Liver (tissue), 10 donors: ENCODE measurements at places on chromosomes 2 and 18.

DNA sequence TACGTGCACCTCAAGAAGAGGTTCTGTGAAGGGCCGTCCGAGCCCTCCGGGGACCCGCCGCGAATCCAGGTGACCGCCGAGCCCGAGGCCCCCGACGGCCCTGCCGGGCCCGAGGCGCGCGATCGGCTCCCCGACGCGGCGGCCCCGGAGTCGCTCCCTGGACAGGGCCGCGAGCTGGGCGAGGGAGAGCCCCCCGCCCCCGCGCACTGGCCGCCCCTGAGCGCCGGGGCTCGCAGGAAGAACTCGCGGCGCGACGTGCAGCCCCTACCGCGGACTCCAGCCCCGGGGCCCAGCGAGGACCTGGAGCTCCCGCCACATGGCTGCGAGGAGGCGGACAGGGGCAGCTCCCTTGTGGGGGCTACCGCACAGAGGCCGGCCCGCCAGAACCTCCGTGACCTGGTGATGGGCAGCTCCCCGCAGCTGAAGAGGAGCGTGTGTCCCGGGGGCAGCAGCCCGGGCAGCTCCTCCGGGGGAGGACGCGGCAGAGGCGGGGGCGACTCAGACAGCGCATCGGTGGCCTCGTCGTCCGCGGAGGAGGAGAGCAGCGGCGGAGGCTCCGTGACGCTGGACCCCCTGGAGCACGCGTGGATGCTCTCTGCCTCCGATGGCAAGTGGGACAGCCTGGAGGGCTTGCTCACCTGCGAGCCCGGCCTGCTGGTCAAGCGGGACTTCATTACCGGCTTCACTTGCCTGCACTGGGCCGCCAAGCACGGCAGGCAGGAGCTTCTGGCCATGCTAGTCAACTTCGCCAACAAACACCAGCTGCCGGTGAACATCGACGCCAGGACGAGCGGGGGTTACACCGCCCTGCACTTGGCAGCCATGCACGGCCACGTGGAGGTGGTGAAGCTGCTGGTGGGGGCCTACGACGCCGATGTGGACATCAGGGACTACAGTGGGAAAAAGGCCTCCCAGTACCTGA is 812 bp downstream of the SOWAHC start:
- no peak for DNase-seq

GRCh38 chr2:241935314-241935713 is 65.8 kb downstream of the RTP5 start:
- no peak for DNase-seq

GRCh38 chr2:20589975-20590703 is 60.8 kb downstream of the HS1BP3 start:
- no peak for DNase-seq

GRCh38 chr2:134836986-134837385 is 1.4 kb upstream of the ACMSD start:
- DNase-seq: no peak

- DNase-seq: no peak
Measured at GRCh38 chr2:236205867-236206645, 37.9 kb upstream of the GBX2 start.

DNA sequence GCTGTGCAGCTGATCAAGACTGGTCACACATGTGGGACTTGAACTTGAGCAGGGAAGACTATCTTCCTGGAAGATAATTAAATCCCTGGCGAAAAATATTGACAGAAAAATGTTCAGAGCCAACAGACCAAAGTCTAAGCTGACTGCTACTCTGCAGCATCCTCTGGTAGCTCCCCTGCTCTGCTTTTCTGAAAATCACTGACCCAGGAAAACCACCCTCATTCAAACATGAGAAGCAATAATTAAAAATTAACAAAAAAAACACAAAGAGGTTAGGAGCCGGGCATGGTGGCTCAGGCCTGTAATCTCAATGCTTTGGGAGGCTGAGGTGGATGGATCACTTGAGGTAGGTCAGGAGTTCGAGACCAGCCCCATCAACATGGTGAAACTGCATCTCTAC is 151.9 kb downstream of the SCG2 start:
- DNase-seq: no peak

DNA sequence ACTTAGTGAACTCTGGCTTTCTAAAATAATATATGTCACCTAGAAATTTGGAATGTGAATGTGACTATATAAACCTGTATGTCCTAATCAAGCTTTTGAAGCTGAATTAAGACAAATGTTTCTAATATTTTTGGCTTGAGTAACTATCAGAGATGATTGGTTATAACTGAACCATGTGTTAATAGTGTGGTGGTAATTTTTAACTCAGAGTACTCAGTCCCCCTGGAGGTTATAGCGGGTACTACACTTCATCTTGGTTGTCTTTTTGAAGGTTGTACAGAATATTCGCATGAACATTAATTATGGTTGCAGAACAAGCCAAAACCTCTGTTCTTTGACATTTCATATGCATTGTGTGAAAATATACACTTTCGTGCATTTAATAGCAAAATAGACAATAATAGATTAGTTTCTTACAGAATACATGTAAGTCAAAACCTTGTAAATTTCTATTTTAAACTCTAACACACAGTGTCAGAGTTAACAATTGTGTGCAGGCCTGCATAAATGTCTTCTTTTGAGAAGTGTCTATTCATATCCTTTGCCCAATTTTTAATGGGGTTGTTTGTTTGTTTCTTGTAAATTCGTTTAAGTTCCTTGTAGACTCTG is 86.0 kb downstream of the OSBPL6 start:
- no peak for DNase-seq

DNA sequence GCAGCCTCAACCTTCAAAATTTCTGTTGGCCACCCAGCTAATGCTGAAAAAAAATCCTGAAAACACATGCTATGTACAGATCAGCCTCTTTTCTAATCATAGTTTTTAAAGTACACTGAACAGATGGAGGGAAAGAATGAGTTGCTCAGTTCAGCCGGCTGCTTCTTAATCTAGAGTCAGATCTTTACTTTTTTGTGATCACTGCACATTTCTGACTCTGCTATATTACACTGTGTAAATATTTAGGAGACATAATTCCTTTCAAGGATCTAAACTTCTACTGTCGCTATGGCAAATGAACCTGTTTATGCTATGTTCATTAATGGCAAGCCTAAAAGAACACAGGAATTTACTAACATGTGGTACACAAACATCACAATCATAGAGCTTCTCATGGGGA is 114.2 kb downstream of the SRBD1 start:
- no peak for DNase-seq

DNA sequence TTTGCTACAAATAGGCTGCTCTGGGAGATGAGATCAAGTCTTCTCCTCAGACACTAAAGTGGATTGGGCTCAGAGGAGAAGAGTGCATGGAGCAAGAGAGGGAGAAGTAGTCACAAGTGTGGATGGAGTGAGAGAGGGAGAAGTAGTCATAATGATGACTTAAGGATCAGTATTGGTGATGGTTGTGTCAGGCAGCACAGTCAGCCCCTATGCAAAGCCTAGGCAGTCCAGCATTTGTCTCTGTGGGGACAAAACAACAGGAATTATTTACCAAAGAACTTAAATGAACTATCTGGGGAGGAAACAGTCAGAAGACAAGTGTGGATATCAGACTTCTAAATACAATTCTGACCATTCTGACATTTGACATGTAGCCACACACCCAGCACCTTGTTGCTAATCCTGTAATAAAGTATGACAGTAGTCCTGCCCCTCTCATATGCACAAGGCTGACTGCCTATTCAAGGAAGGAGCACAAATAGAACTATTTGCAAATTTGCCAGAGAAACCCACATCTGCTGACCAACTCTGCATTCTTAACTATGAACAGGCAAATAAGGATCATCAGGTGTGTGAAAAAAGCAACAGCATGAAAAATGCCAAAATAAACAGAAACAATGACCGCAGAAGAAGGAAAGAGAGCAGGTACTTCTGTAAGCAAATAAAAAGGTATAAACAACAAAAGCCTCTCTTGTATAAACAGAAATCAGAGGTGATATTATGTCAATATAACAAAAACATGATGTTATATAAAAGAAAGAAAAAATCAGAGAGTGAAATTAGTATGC is 1597.9 kb upstream of the ACVR2A start:
- DNase-seq: no peak

DNA sequence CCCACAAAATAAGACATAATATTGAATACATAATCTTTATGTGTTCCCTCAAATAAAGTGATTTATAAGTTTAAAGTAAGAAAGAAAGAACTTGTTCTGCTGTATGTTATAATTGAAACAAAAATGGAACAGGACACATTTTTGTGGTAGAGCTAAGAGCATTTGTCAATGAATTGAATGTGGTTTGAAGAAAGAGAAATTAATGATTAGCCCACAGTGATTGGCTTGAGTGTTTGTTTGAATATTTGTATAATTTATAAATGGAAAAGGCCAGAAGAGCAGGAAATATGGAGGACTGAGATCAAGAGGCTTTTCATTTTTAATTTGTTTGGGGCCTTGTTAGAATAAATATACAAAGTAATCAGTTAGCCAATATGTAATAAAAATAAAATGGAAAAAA is 395.1 kb upstream of the CDH19 start:
- DNase-seq: no peak

DNA sequence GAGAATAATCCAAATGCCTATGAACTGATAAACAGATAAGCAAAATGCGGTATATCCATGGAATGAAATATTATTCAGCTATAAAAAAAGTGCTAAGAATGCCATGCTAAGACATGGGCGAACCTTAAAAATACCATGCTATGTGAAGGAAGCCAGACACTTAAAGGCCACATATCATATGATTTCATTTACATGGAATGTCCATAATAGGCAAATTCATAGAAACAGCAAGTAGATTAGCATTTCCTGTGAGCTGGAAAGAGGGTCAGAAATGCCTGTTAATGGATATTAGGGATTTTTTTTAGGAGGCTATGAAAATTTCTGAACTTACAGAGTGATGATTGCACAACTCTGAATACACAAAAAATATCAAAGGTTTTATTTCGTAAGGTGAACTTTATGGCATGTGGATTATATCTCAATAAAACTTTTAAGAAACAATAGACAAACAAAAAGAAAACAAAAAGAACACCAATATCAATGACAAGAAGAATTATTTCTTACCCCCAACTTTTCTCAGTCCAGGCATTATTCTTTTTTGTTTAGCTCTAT is 1207.7 kb downstream of the SUCLG1 start:
- no peak for DNase-seq

- no peak for DNase-seq
Measured at GRCh38 chr2:61645911-61646310, 107.8 kb upstream of the XPO1 start.

GRCh38 chr2:199883474-199884212 is 27.4 kb upstream of the C2orf69 start:
- no peak for DNase-seq

GRCh38 chr2:225008179-225008856 is 34.0 kb downstream of the DOCK10 start:
- DNase-seq: no peak

DNA sequence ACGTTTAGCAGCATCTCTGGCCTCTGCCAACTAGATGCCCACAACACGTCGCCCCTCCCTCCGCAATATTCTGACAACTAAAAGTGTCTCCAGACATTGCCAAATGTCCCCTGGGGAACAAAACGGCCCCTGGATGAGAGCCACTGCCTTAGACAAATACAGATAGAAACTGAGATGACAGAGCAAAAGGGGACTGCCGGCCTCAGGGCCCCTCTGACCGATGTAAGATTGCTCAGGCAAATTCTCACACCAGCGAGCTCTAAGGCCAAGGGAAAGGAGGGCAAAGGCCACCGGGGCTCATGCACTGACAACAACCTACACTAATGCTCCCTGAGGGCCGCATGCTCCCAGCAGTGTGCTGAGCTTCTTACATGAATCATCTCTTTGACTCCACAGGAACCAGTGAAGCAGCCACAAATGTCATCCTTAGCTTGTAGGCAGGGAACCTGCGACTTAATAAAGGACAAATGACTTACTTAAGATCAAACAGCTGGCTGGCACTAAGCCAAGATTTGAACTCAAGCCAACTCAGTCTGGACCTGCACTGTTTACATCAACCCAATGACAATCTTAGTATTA is 228.5 kb downstream of the TTC32 start:
- no peak for DNase-seq

- no peak for DNase-seq
Measured at GRCh38 chr2:134161170-134161547, 92.7 kb upstream of the MGAT5 start.

DNA sequence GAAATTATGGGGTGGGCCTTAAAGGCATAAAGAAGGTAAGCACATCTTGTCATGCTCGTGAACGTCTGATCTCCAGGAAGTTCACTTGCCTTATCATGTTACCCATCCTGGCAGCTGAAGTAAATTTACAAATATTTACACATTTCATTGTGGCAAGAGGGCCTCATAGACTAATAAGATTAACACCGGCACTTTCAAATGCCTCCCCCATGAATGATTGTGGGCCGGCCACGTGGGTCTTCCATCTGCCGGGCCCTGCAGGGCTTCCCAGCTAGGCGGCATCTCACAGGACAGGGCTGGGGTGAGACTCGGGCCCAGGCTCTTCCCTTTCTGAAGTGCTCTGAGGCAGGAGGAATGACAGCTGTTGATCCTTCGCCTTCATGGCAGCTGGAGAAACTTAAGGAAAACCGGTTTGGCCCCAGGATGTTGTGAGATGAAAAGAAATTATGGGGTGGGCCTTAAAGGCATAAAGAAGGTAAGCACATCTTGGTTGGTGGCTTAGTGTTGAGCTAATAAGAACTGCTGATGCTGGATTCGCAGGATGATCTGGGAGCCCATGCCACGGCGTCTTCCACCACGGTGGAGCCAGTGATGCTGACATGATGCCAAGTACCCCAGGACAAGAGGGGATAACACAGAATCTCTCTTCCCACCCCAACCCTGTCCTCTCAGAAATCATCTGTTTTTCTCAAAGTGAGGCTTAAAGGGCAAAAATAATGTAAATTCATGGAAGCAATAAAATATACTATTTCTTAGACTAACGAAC is 176.3 kb downstream of the SEPTIN10 start:
- no peak for DNase-seq

- no peak for DNase-seq
Measured at GRCh38 chr2:232843834-232844233, 26.2 kb upstream of the SNORC start.

- DNase-seq: no peak
Measured at GRCh38 chr2:173458991-173459780, 104.5 kb downstream of the CDCA7 start.

GRCh38 chr18:8661754-8662559 is 43.4 kb upstream of the MTCL1 start:
- no peak for DNase-seq

- DNase-seq: no peak
Measured at GRCh38 chr2:14475994-14476393, 156.5 kb upstream of the LRATD1 start.

DNA sequence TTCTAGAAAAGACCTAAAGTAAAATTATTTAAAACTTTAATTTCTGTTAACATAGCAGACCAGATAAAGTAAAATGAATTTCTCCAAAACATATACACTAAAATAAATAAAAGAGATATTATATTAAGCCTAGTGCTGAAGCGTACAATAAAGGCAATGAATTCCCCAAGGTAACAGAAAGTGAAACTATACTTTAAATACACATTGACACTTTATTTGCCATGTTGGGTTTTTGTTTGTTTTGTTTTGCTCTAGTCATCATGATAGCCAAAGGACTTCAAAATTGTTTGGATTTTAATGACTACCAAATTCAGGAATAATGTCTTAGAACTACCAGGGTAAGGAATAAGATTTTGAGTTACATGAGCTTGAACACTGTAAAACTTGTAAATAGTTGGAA is 413.3 kb downstream of the LRRTM4 start:
- no peak for DNase-seq
